Thoracic aorta (tissue), 2 donors: ENCODE measurements at places on chromosomes 6 and 20.

GRCh38 chr6:166866839-166867637 lies 89.3 kb downstream of the RNASET2 start:
- no peak for DNase-seq

DNA sequence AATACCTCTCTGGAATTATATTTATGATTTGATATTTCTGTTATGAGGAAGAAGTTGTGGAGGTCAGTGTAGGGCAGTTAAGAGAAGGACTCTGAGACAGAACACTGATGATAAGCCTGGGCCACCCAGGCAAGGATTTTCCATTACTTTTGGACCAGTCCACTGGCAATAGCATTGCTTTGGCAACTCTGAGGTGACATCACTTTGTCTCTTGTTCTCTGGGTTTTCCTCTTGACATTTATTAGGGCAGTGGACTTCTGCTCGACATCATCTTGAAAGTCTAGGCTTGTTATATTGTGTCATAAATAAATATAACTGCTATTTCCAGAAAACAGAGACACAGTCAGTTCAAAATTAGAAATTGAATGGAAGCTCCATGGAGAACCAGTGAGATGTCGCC lies 268.0 kb downstream of the SMOC2 start:
- DNase-seq, result no peak

- DNase-seq, result no peak
Measured at GRCh38 chr6:160221423-160221822, 37.2 kb downstream of the SLC22A2 start.

GRCh38 chr20:12957968-12958367 lies 50.8 kb upstream of the SPTLC3 start:
- DNase-seq, result no peak

GRCh38 chr6:113876695-113877094 lies 19.6 kb downstream of the MARCKS start:
- no peak for DNase-seq

DNA sequence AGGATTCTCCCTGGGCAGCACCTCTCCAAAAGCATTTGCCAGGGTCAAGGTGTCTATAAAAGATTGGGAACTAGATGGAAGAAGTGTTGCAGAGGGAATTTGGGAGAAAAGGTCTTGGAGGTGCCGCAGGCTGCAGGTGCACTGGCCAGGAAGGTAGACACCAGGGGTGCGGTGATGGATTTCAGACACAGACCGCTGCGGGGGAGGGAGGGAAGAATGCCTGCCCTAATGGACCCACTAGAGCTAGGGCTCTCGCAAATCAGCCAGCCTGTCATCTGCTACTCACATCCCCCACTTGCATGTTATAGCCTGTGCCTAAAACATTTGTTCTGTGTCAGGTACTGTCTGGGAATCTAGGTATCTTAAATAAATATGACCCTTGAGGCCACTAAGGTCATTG lies 193.6 kb upstream of the SLC24A3 start:
- no peak for DNase-seq

DNA sequence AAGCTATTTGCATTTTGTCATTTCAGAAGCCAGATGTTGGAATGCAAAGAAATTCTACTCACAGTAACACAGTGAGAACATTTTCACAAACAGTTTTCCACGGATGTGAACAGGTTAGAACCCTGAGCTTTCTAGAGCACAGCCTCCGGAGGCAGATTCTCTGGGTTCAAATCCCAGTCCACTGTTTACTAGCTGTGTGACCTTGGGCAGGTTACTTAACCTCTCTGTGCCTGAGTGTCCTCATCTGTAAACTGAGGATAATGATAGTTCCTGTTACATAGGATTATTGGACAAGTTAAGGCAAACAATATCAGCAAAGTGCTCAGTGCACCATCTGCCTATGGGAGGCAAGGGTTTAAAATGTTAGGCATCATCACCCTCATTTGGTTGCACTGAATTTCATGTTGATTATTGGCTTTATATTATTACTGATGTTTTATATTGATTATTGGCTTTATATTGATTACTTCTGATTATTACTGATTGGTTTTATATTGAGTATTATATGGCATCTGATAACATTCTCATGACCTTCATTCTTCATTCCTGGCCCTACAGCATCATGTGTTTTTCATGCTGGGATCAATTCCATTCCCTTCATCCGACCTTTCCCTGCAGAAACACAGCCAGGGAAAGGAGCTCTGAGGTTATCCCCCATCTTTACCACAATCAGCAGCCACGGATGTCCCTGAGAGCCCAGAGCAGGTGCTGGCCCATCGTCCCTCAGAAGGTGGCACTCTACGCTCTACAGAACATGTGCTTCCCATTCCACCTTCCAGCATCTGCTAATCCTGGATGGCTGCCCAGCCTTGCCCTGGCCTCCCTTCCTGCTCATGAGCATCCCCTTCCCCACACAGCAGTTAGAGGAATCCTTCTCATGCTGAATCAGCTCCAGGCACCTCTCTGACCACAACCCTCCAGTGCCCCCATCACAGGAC lies 283.1 kb downstream of the PREX1 start:
- DNase-seq, result no peak

DNA sequence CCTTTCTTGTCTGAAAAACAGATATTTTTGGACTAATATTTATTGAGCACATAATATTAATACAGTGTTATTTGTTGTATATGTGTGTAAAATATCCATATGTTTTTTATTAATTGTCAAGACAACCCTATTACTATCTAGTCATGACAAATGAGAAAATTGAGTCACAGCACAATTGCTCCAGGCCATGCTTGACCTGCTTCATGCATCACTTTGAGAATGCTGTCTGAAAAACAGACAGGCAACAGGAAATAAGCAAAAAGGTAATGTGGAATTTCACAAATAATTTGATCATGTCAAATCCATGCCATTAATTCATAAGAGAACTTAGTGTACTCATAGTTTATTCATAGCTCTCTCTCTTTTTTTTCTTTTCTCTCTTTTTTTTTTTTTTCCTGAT lies 246.5 kb downstream of the RIMS1 start:
- DNase-seq, result no peak

DNA sequence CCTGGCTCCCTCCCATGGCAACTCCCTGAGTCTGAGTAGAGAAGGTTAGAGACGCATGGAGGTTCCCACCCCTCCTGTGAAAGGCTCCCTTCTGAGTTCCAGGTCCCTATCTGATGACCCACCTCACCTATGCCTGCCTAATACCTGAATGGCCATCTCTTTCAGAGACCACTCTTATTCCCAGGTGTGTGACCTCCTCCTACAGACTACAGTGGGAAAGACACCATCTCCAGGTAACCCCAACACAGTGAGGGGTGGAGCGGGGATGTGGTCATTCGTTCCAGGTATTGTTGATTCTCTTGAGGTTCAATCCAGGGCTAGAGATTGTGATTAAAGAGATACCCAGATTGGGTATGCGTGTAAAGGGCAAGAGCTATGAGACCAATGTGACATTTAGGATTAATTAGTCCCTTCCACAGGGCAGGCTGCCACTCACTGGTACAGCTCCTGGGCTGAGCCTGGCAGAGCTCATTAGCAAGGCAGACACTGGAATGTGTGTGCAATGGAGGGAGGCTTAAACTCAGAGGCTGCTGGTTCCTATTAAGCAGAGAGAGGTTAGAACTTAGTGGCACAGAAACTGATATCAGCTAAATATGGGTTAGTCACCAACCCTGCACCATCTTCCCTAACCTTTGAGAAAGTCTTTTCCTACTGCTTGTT lies 46.5 kb upstream of the IER3 start:
- DNase-seq, result no peak

DNA sequence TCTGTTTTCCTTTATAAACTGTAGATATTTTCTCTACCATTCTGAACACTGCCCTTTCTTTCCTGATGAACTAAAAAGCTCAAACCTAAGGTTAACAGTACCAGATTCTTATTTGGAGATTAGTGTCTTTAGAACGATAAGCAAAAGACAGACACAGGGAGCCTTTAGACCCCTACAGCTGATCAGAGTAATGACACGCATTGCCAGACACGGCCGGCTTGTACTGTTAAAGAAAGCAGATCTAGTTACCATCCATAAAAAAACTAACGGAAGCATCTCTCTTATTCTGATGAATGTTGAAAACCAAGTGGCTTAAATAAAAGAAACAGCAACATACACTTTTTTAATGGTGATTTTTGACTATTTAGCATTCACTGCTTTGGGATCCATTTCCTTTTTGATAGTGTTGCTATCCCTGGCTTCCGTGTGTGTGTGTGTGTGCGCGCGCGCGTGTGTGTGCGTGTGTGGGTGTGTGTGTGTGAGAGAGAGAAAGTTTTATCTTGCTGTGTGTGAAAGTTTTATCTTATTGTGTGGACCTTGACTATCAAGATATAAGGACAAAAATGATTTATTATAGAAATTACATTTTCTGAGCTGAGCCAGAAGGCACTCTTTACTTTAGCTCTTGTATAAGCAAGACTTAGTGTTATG lies 95.6 kb upstream of the SLC35B3 start:
- DNase-seq, result no peak

- DNase-seq, result peak; percentile 4
Measured at GRCh38 chr20:7285918-7286556, 518.6 kb downstream of the BMP2 start.

DNA sequence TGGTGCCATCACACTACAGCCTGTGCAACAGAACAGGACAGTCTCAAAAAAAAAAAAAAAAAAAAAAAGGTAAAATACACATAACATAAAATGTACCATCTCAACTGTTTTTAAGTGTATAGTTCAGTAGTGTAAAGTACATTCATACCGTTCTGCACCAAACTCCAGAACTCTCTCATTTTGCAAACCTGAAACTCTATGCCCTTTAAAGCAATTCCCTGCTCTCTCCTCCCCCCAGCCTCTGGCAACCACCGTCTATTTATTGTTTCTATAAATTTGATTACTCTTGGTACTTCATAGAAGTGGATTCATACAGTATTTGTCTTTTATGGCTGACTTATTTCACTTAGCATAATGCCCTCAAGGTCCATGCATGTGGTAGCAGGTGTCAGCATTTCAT lies 12.9 kb downstream of the RIPOR2 start:
- DNase-seq, result no peak

DNA sequence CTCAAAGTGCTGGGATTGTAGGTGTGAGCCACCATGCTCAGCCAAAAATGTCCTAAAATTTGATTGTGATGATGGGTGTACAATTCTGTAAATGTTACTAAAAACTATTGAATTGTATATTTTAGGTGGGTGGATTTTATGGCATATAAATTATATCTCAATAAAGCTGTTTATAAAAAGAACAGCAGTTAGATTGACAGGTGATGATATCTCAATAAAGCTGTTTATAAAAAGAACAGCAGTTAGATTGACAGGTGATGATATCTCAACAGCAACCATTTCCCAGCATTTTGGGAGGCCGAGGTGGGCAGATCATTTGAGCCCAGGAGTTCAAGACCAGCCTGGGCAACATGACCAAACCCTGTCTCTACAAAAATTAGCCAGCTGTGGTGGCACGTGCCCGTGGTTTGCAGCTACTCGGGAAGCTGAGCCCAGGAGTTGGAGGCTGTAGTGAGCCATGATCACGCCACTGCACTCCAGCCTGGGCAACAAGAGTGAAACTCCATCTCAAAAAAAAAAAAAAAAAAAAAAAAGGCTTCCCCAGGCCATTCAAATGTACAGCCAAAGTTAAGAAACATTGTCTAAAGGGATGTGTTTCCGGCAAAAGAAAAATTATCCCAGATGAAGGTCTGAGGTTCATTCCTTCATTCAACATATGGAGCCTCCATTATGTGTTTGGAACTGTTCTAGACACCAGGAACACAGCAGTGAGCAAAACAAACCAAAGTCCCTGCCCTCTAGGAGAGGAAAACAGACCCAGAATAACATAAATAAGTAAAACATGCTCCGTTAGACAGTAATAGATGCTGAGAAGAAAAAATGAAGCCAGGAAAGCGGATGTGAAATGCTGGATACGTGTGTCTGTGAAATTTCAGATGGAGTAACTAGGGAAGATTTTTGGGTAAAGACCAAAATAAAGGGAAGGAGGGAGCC lies 1.6 kb upstream of the RBCK1 start:
- DNase-seq, result no peak

DNA sequence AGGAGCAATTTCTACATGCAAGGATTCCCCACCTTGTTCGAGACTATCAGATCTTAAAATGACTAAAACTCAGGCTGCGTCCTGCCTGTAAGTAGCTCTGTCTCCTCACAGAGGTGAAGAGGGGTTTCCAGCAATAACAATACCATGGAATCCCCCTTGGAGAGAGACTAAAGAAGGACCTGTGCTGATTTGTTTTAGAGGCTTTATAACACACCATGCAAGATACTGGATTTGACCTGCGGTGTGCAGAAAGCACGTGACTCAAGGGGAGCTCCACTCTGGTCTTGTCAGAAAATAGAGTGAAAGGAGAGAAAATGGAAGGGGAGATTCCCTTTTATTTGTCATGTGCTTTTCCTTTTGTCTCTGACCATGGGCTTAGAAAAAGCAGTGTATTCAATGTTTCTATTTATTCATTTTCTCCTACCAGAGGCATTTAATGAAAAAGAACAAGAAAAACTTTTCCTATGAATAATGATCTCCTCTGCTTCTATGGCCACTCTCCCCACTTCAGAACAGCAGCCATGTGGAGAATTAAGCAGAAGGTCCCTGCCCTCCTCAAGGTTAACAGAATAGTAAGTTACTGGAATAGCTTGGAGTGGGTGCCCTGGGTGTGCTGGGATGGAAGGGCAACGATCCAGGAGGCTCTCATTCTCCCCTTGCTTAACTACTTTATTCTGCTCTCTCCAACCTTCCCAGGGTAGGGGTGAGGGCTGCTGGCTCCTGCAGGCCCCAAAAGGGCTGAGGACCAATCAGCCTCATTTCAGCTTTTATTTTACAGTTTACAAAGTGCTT lies 19.2 kb upstream of the MRPS10 start:
- DNase-seq, result no peak

GRCh38 chr20:57659517-57660180 lies 39.4 kb upstream of the ZBP1 start:
- peak; percentile 3 for DNase-seq

- no peak for DNase-seq
Measured at GRCh38 chr6:17169291-17169690, 67.4 kb downstream of the STMND1 start.

DNA sequence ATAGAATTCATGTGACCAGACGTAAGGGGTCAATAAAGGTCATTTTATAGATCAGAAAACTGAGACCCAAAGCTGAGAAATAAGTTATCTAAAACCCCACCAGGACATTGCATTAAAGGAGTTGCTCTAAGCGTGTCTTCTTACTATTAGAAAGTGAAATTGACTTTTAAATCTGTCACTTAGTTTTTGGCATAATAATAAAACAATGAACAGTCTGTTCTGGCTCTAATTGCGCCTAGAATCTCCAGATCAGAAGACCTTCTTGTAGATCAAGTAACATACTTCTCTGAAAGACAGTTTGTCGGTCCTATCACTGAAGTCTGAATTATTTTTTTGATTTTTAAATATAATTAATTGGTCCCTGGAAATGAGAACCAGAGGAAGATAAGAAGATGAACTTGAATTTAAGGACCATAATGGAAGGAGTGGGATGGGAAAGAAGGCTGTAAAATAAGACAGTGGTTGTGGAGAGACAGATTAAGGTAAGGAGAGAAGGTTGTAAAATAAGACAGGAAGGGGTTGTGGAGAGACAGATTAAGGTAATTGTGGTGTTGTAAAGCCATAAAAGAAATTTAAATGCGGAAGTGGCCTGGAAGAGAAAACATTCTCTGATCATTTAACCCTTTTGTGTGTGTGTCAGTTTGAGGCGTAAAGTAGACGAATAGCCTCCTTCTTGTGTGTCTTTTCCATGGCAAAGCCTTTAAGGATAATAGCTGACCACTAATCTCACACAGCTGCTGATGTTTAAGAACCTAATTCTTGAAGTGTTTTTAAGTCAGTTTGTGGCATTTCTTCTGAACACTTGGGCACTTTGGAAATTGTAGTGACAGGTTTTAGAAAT lies 20.1 kb downstream of the TOP1 start:
- DNase-seq, result no peak
